ENCODE measurements at places on chromosomes 6 and 20.

DNA sequence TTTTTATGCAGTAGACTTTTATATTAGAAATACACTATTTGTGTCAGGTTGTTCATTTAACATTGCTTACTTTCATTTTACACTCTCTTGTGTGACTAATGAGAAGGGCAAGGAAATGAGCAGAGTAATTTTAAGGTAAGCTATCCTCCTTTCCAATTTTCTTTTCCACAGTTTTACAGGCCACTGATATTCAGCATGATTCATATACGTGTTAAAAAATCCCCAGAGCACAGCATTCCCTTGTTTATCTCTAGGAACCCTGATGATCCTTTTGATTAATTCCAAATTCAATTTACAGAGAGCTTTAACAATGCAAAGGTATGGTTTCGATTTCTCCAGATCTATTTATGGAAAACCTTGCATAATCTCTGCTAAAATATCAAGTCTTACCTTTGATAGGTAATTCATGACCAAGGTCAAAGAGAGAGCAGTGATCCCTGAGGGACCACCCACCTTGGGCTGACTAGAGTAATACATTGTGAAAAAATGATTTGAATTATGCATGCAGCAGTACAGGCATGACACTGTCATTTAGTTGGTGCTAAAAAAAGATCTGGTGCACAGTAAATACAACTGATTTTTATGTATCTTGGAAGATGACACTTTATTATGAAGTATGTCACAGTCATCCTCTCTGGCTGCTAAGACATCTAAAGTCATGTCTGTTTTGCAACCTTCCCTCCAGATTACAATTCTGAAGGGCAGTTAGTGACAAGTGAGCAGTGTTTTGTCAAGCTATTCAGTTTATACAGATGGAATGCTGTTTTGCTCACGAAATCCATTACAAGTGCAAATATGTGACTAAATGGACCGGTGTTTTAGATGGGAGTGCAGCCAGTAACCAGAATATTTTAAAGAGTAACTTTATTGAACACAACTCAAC, 736.6 kb downstream of the EPHA7 start:
- no peak for DNase-seq

- DNase-seq, result no peak
Observed at GRCh38 chr6:34243901-34244884, 4.6 kb downstream of the SMIM29 start.

GRCh38 chr6:132298344-132298949, 102.8 kb downstream of the MOXD1 start:
- DNase-seq, result peak; percentile 75

GRCh38 chr6:21478883-21479539, 114.5 kb upstream of the SOX4 start:
- no peak for DNase-seq

DNA sequence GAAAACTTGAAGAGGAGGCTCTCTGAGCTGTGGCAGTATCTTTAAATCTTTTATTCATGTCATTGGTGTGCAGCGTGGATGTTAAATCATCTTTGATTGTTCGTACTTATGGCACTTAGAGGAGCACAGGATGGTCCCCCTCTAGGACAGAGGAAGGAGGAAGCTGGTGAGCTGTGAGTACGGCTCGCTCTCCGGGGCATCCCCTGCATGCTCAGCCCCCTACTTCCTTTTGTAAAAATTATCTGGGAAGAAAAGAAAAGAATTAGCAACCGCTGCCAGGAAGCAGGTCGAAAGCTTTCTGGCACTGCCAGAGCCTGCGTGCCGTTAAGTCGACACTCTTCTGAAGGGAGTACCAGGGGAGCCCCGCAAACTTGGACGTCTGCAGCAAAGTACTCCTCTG, 158.5 kb downstream of the SYNDIG1 start:
- no peak for DNase-seq

DNA sequence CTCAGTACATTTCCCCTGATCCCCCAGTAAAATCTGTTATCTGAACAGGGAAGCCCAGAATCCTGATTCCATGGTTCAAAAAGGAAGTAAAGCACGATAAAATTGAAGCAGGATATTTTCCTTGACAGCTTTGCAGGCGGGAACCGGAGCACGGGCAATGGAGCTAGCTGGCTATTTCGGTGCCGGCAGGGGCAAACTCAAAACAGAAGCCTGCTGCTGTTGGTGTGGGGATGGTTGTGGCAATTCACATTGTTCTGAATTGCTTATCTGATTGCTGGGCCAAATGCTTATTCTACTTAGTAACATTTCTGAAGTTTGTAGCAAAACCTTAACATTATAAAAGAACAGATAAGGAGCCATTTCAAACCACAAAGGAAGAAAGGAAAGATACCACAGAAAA, 172.4 kb downstream of the MMS22L start:
- no peak for DNase-seq

DNA sequence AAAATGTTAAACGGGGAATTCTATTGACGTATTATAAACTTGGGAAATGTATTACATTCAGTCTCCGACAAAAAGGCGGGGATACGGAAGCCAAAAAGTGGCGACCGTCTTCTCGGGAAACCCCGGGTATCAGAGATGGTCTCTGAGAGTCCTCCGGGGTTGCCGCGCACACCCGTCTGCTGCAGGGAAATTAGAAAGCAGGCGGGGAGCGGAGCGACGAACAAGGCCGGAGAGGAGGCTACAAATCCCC, 1.5 kb downstream of the SALL4 start:
- DNase-seq, result no peak

DNA sequence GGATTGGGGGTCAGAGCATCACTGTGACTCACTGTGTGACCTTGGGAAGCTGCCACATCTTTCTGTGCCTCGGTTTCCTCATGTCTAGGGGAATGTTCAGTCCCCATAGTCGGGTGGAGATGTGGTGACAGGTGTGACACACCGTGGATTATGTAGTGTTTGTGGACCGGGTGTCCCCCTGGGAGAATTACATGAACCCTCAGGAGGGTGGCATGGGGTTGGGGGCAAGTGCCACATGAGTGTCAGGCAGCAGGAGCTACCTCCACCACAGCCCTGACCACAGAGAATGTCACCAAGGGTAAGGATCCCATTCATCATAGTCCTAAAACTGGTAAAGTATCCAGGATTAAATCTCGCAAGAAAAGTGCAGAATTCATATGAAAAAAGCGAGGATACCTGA, 23.2 kb downstream of the SUN5 start:
- DNase-seq, result no peak

GRCh38 chr6:124798942-124799496, 163.2 kb upstream of the RNF217 start:
- no peak for DNase-seq
